ENCODE measurements at places on chromosomes 2 and 18.

- no peak for DNase-seq
Observed at GRCh38 chr2:7539077-7539476, 621.9 kb downstream of the RNF144A start.

DNA sequence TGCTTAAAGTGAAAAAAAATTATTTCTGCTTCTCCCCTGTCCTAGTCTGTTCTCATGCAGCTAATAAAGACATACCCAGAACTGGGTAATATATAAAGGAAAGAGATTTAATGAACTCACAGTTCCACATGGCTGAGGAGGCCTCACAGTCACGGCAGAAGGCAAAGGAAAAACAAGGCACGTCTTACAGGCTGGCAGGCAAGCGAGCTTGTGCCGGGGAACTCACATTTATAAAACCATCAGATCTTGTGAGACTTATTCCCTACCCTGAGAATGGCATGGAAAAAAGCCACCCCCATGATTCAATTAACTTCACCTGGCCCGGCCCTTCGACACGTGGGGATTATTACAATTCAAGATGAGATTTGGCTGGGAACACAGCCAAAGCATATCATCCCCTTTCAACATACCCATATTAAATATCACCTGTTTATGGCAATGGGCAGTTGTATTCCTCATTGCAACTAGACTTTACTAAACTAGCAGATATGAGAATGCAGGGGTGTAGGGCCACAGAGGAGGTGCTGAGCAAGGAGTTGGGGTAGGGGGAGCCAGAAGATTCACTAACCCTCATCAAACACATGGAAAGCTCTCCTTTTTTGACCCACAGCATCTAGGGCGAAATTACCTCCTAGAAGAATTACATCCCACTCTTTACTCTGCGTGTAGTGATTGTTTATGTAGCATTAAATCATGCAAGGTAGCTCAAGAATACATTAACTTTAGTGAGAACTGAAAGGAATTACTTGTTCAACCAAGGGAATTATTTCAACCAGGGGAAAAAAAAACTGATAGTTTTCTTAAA, 183.3 kb upstream of the DOK6 start:
- no peak for DNase-seq

GRCh38 chr2:72236445-72237067, 88.9 kb upstream of the CYP26B1 start:
- no peak for DNase-seq

DNA sequence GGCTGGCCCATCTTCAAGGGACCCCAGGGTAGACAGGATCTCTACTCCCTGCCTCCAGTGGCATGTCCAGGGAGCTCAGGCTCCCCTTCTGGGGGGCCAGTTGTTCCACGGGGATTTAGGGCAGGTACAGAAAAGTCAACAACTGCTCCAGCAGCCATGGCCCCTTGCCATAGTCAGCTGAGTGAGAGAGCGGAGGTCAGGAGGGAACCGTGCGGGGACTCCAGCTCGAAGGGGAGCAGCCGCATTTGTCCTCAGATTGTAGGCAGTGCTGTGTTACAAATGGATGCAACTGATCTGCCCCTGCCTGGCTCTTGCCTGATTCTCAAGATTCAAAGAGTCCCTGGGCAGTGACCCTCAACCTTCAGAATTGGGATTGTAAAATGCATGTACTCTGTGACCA, 49.9 kb downstream of the ITGB1BP1 start:
- DNase-seq = no peak

- peak; percentile 60 for DNase-seq
Observed at GRCh38 chr2:218252509-218253231, 8.1 kb upstream of the GPBAR1 start.

- DNase-seq = no peak
Observed at GRCh38 chr2:148860037-148860436, 15.0 kb upstream of the KIF5C start.

DNA sequence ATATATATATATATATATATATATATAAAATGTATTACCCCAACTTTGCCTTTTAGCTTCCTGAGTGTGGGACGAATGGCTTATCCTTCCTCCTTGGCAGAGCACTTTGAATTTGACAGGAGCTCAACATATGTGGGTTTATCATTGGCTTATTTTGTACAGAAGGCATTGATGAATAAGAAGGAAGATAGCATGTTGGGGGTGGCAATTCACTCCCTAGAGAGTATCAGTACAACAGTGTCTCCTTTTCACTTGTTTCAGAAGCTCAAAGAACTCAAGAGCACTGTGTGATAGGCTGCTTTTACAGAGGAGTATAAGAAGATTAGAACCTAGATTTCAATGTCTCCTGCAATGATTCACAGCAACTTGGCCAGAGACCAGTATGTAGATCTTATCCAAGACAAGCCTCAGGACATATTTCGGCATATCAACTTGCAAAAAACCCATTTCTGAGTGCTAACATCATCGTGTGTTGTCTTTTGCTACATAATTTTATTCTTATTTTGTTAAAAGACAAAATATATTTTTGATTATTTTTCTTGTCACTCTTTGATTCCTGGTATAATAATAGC, 345.8 kb downstream of the SOCS6 start:
- no peak for DNase-seq

GRCh38 chr18:43001821-43002220, 113.7 kb downstream of the RIT2 start:
- no peak for DNase-seq

- DNase-seq = no peak
Observed at GRCh38 chr2:207472343-207473048, 57.3 kb upstream of the CREB1 start.

GRCh38 chr2:198615972-198616371, 811.6 kb downstream of the PLCL1 start:
- no peak for DNase-seq

DNA sequence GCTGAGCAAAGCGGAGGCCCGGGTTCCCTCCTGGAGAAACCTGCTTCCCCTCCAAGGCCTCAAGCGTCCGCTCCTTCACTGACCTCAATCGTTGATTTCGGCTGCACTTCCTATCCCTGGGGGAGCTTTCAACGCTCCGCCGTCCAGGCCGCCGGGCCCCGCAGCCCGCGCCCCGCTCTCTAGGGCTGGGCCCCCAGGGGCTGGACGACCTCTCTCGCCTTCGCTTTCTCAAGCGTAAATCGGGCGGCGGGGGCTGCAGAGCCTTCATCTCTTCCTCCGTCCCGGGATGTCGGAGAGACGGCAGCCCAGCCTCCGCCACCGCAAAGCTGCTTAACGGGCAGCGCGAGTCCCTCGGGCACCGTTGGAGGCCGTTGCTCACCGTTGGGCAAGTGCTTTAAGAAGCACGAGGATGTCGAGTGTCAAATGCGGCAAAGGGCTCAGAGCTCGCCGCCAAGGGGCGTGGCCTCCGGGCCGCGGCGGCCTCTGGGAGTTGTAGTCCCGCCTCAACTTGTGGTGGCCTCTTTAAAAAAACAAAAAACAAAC, 8.5 kb downstream of the HES6 start:
- peak; percentile 91 for DNase-seq

DNA sequence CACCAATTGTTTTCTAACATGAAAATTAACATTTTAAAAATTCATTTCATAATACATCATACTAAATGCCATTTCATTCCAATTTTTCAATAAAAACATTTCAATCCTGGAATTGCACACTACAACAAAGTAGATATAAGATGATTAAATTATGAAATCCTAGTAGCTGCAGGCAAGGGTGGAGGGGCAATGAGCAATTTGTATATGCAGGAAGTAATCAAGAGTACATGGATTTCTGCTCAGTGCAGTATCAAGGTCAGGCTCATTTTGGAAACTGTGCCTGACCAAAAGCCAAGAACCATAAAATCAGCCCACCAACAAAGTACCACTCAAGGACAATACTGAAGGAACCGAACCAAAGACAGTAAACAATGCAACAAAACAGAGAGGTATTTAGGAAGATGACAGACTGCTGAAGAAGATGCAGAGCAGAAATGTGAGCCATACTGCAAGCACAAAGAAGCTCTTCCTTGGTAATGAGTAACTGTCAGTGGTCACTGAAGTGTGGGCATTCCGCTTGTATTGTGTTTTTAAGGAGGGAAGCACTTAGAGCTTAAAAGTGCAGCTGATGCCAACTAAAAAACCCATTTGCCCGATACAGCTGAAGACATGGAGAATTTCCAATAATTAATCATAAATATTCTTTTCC, 34.5 kb upstream of the DSEL start:
- DNase-seq = no peak

GRCh38 chr2:138879931-138880330, 99.7 kb upstream of the NXPH2 start:
- DNase-seq = no peak

DNA sequence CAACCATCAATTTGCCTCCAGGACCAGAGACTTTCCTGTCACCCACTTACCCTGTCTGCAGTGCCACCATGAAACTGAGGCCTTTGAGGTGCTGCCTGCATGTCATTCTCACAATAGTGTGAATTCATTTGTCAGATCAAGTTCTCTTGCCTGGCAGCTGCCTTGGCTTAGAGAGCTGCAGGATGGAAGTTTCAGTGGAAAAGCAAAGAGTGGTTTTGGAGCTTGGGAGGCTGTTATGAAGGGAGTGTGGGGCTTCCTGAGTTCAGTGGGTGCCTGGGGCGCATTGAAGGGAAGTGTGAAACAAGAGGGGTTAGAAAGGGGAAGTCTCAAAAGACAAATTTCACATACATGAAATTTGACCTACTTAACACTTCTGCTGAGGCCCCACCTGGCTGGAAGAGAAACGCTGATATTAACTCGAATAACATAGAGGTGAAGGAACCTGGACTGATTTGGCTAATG, 7.9 kb upstream of the LBH start:
- no peak for DNase-seq

GRCh38 chr18:32884543-32884942, 111.7 kb upstream of the KLHL14 start:
- no peak for DNase-seq

- no peak for DNase-seq
Observed at GRCh38 chr2:165390875-165391274, 78.6 kb upstream of the CSRNP3 start.

- DNase-seq = peak; percentile 85
Observed at GRCh38 chr2:67840460-67841068, 222.2 kb downstream of the C1D start.

- DNase-seq = no peak
Observed at GRCh38 chr2:214742119-214742518, 67.4 kb downstream of the BARD1 start.

- no peak for DNase-seq
Observed at GRCh38 chr2:84115173-84115857, 343.8 kb downstream of the SUCLG1 start.

- DNase-seq = no peak
Observed at GRCh38 chr2:224442071-224442967, 40.4 kb upstream of the FAM124B start.

- no peak for DNase-seq
Observed at GRCh38 chr2:47862949-47863348, 43.3 kb downstream of the FBXO11 start.

All from sigmoid colon (tissue), 7 donors.